ENCODE measurements at places on chromosomes 3 and 15. TPM values are rescaled to one million over a fixed set of nuclear protein-coding genes. Genes with fewer than 3 reads are reported as not detected.

The RTP1 gene
- not detected for total RNA-seq

The CD86 gene
- total RNA-seq: 29.5 TPM

The STXBP5L gene
- not detected for total RNA-seq

DNA sequence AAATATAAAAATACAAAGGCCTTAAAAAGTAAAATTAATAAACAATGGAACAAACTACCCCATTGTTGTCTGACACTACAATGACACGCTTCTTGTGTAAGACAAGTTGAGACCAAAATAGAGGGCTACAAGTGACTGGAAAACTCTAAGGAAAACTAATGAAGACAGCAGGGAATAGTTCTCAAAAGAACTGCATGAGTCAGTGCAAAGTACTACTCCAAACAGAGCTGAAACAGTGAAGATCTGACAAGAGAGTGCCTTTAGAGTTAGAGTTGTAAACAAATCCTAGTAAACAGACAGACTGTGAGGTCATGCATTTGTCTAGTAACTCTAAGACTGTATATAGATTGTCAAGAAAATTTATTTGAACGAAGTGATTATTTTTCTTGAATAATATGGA lies 233.9 kb downstream of the BBX start:
- DNase-seq: no peak
- no peak overlapping the region for H3K27ac ChIP-seq
- H3K36me3 ChIP-seq: peaks cover 20% of the 10 kb centered on the region
- H3K4me3 ChIP-seq: no peak overlapping the region

DNA sequence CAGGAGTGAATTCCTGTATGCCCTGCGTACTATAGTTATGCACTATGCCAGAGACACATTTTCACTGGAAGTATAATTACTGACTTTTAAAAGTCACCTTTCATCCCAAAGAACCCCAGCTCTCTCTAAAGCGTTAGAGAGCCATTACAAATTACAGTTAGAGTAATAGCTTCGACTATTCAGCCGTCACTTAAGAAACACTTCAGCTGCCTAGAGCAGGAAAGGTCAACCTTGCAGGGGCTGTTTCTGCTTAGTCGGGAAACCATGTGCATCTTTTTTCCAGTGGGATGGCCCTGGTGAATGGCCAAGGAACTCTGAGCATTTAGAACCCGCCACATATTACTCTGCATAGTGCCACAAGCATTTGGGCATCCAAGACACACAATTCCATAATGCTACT lies 235.9 kb downstream of the ARRDC4 start:
- no peaks in the 10 kb centered on the region for H3K36me3 ChIP-seq
- H3K4me1 ChIP-seq: no peaks in the 10 kb centered on the region
- DNase-seq: no peak

GRCh38 chr3:36477655-36478054 lies 97.4 kb downstream of the STAC start:
- DNase-seq: no peak
- H3K4me3 ChIP-seq: no peak overlapping the region
- peaks cover 13% of the 10 kb centered on the region for H3K4me1 ChIP-seq

DNA sequence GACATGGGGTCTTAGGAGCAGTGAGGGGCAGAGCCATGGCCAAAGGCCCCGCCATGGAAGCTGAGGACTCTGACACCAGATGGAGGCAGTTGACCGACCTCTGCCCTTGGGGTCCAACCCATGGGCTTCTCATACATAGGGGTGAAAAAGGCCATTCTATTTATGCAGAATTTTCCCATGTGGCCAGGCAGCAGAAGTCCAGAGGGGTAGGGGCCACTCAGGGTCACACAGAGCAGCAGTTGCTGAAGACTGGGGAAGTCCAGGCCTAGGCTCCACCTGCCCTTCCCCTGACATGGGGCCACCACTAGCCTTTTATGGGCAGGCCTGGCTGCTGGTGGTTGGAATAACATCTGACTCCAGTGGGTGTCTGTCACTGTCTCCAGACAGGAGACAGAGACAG lies 6.4 kb downstream of the PRSS50 start:
- H3K4me3 ChIP-seq: no peak overlapping the region
- peak; percentile 30 for DNase-seq
- H3K36me3 ChIP-seq: no peaks in the 10 kb centered on the region
- no peak overlapping the region for H3K27ac ChIP-seq
- H3K27me3 ChIP-seq: no peaks in the 10 kb centered on the region
- H3K4me1 ChIP-seq: no peaks in the 10 kb centered on the region

DNA sequence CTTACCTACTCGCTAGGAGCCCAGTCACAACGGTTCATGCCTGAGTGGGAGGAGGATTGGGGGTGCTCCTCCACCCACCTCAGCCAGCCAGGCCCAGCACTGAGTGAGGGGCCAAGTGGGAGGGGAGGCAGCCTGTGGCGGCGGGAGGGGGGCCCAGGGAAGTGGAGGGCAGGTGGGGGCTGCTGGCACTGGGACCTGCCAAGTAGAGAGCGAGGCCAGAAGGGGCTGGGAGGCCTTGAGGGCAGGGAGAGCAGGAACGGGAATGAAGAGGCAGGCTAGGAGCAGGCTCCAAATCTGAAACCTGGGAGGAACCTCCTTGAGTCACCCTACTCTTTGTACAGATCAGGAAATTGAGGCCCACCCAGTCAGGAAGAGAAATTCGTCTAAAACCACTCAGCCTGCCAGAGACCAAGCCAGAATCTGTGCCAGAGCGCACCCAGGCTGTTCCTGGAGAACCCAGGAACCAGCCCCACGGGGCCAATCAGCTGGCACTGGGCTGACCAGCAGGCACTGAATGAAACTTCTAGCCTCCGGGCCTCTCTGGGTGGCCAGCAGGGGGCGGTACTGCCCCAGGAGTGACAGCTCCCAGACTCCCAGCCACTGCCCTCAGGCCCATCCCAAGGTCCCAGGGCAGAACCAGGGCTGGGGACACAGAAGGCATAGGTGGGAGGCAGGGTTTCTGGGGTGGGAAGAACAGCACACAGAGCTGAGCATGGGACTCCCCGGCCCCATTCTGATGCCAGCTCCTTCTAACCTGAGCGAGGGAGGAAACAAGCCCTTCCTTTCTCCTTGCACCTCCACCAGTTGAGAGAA lies 14.8 kb upstream of the CYP11A1 start:
- no peak overlapping the region for H3K27ac ChIP-seq
- no peaks in the 10 kb centered on the region for H3K36me3 ChIP-seq
- peak; percentile 91 for DNase-seq
- H3K4me3 ChIP-seq: no peak overlapping the region
- peaks cover 39% of the 10 kb centered on the region for H3K4me1 ChIP-seq

DNA sequence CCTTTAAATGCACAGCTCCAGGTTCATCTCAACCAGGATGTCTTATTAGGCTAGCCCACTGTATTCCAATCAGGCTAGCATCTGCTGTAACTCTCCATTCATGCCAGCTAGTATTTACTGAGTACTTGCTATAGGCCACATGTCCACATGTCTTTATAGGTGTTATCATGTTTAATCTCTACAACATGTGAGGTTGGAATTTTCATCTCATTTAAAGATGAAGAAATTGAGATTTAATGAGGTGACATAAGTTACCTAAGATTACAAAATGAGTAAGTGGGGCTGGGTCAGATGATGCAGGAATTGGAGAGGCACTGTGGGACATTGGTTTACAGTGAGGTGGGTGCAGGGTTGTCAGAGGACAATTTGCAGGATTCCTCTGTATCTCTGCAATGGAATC lies 2.9 kb downstream of the IFT122 start:
- H3K36me3 ChIP-seq: peaks cover 1% of the 10 kb centered on the region
- no peak overlapping the region for H3K4me3 ChIP-seq
- no peaks in the 10 kb centered on the region for H3K27me3 ChIP-seq

- no peak for DNase-seq
- no peak overlapping the region for H3K27ac ChIP-seq
- H3K4me3 ChIP-seq: no peak overlapping the region
- H3K36me3 ChIP-seq: no peaks in the 10 kb centered on the region
- H3K4me1 ChIP-seq: no peaks in the 10 kb centered on the region
- H3K27me3 ChIP-seq: no peaks in the 10 kb centered on the region
Measured at GRCh38 chr3:122350814-122351418, 25.9 kb downstream of the CSTA start.

- H3K27me3 ChIP-seq: no peaks in the 10 kb centered on the region
- no peak overlapping the region for H3K4me3 ChIP-seq
- no peaks in the 10 kb centered on the region for H3K4me1 ChIP-seq
- DNase-seq: no peak
Measured at GRCh38 chr3:178419071-178419470, 117.2 kb upstream of the KCNMB2 start.

- H3K27me3 ChIP-seq: no peaks in the 10 kb centered on the region
- H3K36me3 ChIP-seq: no peaks in the 10 kb centered on the region
- no peak overlapping the region for H3K27ac ChIP-seq
- no peak for DNase-seq
- no peak overlapping the region for H3K4me3 ChIP-seq
- H3K4me1 ChIP-seq: no peaks in the 10 kb centered on the region
Measured at GRCh38 chr3:107461721-107462120, 61.0 kb upstream of the BBX start.

DNA sequence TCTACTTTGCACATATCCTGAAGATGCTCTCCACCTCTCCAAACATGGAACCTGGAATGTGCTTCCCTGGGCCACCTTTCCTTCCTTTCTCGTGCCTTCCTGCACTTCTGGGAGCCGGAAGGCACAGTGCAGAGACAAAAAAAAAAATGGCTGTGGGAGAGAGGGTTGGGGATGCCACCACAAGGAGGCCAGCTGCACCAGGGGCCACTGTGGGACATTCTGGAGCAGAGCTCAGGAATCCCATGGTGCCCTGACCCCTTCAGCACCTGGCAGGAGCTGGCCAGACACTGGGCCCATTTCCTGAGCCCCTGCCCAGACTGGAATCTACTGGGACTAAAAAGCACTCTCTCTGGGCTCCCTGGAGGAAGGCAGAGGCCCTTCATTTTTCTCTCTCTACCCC lies 7.9 kb upstream of the BCL2L10 start:
- no peak overlapping the region for H3K4me3 ChIP-seq
- no peaks in the 10 kb centered on the region for H3K27me3 ChIP-seq
- peaks cover 2% of the 10 kb centered on the region for H3K36me3 ChIP-seq
- H3K27ac ChIP-seq: no peak overlapping the region
- DNase-seq: no peak
